ENCODE measurements at places on chromosomes 7 and 10.

GRCh38 chr7:82273886-82274285 lies 169.7 kb downstream of the CACNA2D1 start:
- no peaks in the 10 kb centered on the region for H3K4me1 ChIP-seq
- H3K4me3 ChIP-seq: no peak overlapping the region
- no peak overlapping the region for H3K27ac ChIP-seq
- DNase-seq: no peak
- no peaks in the 10 kb centered on the region for H3K27me3 ChIP-seq

DNA sequence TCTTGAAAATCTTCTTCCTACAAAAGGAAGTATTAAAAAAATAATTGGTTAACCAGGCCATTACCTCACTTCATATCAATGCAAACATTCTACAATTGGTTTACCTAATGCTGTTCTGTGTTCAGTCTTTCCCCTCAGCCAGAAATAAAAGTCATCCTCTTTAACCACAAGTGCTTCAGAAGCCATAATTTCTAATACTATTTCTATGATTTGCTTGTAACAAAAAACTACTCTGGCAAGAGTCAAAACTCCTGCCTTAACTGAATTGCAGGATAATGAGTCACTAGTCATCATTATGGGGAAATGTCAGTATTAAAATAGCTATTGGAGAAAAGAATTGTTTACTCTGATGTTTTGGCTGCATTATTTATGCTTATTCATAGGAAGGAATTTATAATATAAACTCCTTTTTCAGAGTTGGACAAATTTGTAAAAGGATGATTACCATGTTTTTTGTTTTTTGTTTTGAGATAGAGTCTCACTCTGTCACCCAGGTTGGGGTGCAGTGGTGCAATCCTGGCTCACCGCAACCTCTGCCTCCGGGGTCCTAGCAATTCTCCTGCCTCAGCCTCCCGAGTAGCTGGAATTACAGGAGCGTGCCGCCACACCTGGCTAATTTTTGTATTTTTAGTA lies 55.5 kb upstream of the ODAD2 start:
- no peak for DNase-seq
- H3K4me1 ChIP-seq: no peaks in the 10 kb centered on the region
- no peak overlapping the region for H3K4me3 ChIP-seq

GRCh38 chr7:98997846-98998245 lies 119.5 kb downstream of the TRRAP start:
- H3K4me1 ChIP-seq: no peaks in the 10 kb centered on the region
- no peaks in the 10 kb centered on the region for H3K27me3 ChIP-seq
- H3K36me3 ChIP-seq: 0 out of 2 replicates have a peak, but pooled peaks cover 3% of the 10 kb centered on the region
- H3K4me3 ChIP-seq: no peak overlapping the region

DNA sequence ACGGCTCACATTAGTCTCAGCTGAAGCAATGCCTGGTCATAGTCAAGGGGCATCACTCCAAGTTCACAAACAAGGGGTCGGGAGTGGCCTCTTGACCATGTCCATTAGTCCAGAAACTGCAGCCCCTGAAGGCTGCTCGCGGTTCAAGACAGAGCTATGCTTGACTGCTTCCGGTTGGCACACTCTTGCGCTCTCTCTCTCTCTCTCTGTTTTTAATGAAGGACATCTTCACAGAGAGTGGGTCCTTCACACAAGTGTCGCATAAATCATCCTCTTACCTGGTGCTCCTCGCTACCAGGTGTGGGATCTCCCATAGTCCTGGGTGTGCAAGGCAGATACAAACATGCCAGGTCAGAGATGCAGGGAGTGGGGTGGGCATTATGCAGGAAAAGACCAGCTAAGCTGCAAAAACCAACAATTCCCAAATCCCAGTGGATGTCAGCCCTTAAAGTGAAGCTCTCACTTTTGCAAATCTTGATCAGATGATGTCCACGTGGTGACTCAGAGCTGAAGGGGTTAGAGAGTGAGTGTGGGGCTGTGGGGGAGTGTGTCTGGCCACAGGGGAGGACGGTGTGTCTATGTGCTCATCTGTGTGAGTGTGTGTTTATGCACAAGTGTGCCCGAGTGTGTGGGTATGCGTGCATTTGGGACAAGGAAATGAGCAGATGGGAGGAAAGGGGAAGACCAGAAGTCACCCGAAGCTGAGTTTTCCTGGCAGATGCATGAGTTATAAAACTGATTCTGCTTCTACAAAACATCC lies 83.7 kb upstream of the PPP2R2D start:
- no peaks in the 10 kb centered on the region for H3K36me3 ChIP-seq
- H3K27ac ChIP-seq: no peak overlapping the region
- H3K4me1 ChIP-seq: no peaks in the 10 kb centered on the region
- no peaks in the 10 kb centered on the region for H3K27me3 ChIP-seq
- no peak overlapping the region for H3K4me3 ChIP-seq

DNA sequence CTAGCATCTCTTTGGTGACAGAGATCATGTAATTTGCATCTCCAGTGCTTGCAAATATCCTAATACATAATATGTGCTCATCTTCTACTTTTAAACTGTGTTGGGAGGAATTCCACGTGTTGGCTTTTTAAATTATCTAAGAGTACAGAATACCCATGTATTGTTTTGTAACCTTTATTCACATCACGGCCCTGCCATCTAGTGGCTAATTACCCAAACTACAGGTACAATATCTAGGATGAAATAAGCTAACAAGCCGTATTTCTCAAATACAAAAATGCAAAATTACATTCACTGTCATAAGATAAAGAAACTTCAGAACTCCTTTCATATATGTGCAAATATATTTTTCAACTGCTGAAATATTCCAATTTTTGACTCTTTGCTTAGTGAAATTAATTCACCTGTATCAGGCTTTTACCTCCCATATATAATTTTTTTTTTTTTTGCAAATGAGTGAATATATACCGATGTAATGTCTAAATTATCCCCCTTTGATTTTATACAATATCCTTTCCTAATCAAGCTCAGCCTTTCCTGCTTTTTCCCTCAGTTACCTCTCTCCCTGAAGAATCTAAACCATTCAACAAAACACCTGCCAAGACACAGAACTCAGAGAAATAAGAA lies 30.3 kb upstream of the LSM8 start:
- no peaks in the 10 kb centered on the region for H3K36me3 ChIP-seq
- H3K27ac ChIP-seq: no peak overlapping the region
- no peak overlapping the region for H3K4me3 ChIP-seq
- DNase-seq: no peak

DNA sequence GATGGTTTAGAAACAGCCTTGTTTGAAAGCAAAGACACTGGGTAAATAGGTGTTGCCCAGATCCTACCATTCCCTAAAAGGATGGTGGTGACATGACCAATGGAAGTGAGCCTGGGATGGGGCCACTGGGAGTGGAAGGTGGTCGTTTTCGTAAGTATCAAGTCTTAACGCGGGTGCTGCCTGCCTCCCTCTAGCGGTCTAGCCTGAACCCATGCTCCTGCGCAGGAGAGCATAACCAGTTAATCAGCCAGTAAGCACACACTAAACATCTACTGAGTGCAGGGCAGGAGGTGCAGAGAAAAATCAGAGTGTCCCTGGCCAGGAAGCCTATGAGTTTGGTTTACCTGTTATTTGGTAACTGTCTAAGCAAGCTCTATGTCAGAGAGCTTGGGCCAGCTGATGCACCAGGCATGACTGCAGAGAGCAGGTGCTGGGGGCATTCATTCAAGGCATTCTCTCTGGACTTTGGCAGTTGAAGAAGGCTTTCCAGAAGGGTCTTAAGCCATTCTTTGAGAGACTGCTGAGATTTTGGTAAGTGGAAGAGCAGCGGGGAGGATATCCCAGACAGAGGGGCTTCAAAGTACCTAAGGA lies 930 bp downstream of the GARIN1A start:
- H3K4me1 ChIP-seq: no peaks in the 10 kb centered on the region
- no peak overlapping the region for H3K27ac ChIP-seq
- H3K36me3 ChIP-seq: no peaks in the 10 kb centered on the region
- no peaks in the 10 kb centered on the region for H3K27me3 ChIP-seq
- no peak overlapping the region for H3K4me3 ChIP-seq
- no peak for DNase-seq

GRCh38 chr10:51075873-51076229 lies 1.6 kb downstream of the PRKG1 start:
- H3K36me3 ChIP-seq: no peaks in the 10 kb centered on the region
- H3K27ac ChIP-seq: no peak overlapping the region
- H3K4me1 ChIP-seq: peaks cover 5% of the 10 kb centered on the region
- no peak overlapping the region for H3K4me3 ChIP-seq
- H3K27me3 ChIP-seq: peaks cover 8% of the 10 kb centered on the region
- DNase-seq: no peak

GRCh38 chr10:94088926-94089381 lies 95.2 kb downstream of the PLCE1 start:
- H3K4me1 ChIP-seq: no peaks in the 10 kb centered on the region
- no peak for DNase-seq
- H3K4me3 ChIP-seq: no peak overlapping the region

DNA sequence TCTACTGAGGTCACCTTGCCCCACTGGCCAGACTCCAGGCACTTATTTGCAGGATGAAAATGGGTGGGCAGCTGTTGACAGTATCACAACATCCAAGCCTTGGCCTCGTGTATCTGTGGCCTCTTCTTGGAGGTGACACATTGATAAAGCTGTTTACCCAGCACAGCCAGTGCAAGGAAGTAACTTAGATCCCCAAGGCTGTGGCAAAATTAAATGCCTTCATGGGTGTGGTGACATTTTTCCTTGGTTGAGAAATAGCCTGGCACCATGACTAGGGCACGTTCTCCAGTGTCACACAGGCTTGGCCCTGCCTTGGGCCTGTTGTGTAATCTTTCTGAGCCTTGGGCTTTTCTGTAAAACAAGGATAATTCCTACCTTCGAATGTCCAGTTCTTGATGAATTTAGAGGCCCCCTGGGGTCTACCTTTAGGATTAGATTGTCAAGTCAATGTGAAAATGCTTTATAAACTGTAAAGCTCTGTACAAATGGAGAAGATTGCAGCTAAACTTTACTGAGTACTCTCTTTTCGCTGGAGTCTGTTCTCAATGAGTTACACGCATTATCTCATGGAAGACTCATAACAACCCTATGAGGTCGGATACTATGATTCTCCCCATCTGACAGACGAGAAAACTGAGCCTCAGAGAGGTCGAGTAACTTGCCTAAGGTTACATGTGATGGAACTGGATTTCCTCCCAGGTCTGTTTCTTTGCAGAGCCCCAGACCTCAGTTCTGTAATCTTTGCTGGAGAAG lies 46.7 kb upstream of the LOXL4 start:
- no peak overlapping the region for H3K27ac ChIP-seq
- no peak for DNase-seq
- H3K36me3 ChIP-seq: no peaks in the 10 kb centered on the region
- H3K27me3 ChIP-seq: no peaks in the 10 kb centered on the region

- H3K4me3 ChIP-seq: no peak overlapping the region
- no peaks in the 10 kb centered on the region for H3K36me3 ChIP-seq
- no peaks in the 10 kb centered on the region for H3K27me3 ChIP-seq
- H3K4me1 ChIP-seq: no peaks in the 10 kb centered on the region
- no peak for DNase-seq
Measured at GRCh38 chr10:62637249-62638061, 167.1 kb upstream of the ADO start.

DNA sequence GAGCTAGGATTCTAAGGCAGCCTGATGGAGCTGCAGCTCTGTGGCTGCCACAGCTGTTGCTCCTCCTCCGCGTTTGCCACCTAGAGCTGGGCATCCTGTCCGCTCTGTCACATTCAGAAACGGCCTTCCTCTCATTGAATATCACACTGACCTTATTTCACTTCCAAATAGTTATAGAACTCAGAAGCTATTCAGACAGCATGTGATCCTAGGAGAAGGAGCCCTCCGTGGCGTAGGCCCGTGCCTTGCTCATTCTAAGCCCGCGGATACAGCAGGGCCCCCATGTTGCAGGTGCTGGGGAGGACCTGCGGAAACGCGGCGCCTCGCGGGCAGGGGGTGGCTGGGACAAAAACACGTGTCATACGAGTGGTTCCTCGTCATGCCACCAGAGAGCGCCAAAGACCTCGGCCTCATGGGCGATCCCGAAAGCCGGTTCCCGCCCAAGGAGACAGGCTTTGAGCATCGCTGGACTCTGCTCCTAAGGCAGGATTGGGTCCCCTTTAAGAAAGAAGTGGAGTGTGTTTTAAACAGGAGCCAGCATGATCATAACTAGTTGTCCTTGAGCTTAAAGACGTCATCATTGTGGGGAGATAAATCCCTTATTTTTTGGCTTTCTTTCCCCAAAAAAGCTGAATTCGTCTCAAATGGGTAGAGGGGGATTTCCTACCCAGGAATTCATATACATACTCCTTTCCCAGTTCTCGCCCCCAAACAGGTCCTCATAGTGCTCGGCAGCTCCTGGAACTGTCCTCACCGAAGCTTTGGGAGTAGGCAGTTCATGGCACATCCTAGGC lies 17.9 kb upstream of the FIGNL1 start:
- H3K4me1 ChIP-seq: no peaks in the 10 kb centered on the region
- peak overlapping the region; percentile 30 for H3K27ac ChIP-seq
- no peaks in the 10 kb centered on the region for H3K27me3 ChIP-seq
- peaks cover 4% of the 10 kb centered on the region for H3K36me3 ChIP-seq

GRCh38 chr7:70321016-70321590 lies 722.8 kb downstream of the AUTS2 start:
- H3K27me3 ChIP-seq: no peaks in the 10 kb centered on the region
- H3K4me1 ChIP-seq: no peaks in the 10 kb centered on the region
- H3K4me3 ChIP-seq: no peak overlapping the region
- no peak for DNase-seq

DNA sequence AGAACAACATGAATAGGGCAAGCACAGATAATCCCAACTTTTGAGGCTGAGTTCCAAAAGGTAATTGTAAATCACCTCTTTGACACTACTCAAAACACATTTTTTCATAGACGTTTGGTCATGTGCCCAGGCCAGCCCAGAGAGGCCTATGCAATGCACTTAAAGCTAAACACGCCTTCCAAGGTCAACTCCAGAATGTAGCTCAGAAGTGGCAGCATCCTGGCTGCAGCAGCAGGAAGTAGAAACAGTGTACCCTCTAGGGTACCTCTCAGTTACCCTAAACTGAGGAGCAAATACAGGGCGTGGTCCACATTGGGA lies 58.7 kb downstream of the OSBPL3 start:
- H3K36me3 ChIP-seq: no peaks in the 10 kb centered on the region
- no peak overlapping the region for H3K4me3 ChIP-seq
- H3K27ac ChIP-seq: no peak overlapping the region
- H3K27me3 ChIP-seq: no peaks in the 10 kb centered on the region
- DNase-seq: no peak

GRCh38 chr7:92325858-92326257 lies 80.1 kb downstream of the ANKIB1 start:
- H3K36me3 ChIP-seq: no peaks in the 10 kb centered on the region
- no peaks in the 10 kb centered on the region for H3K4me1 ChIP-seq
- no peak overlapping the region for H3K27ac ChIP-seq
- DNase-seq: no peak
- no peaks in the 10 kb centered on the region for H3K27me3 ChIP-seq

DNA sequence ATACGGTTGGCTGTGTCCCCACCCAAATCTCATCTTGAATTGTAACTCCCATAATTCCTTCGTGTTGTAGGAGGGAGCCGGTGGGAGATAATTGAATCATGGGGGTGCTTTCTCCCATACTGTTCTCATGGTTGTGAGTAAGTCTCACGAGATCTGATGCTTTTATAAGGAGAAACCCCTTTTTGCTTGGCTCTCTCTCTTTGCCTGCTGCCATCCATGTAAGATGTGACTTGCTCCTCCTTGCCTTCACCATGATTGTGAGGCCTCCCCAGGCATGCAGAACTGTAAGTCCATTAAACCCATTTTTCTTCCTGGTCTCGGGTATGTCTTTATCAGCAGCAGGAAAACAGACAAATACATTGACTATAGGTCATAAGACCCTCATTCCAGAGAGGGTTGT lies 15.9 kb upstream of the ST8SIA6 start:
- DNase-seq: no peak
- no peak overlapping the region for H3K27ac ChIP-seq
- no peaks in the 10 kb centered on the region for H3K36me3 ChIP-seq
- no peaks in the 10 kb centered on the region for H3K4me1 ChIP-seq
- no peak overlapping the region for H3K4me3 ChIP-seq

Measured in Caco-2 (cell line).